ENCODE measurements at places on chromosomes 12 and 14. TPM values are rescaled to one million over a fixed set of nuclear protein-coding genes. Genes with fewer than 3 reads are reported as not detected.

SLC24A4 gene
- total RNA-seq = not detected

EEA1 gene
- 10.2 TPM for total RNA-seq

NELL2 gene
- 0.47 TPM for total RNA-seq

HOXC4 gene
- total RNA-seq = 3.5 TPM

TAS2R10 gene
- 0.26 TPM for total RNA-seq

PTHLH gene
- total RNA-seq = 0.35 TPM

Measured in pericardium fibroblast (primary cell).